Hematopoietic multipotent progenitor cell treated with erythropoietin and hydrocortisone succinate and interleukin-3 and kit ligand, for 8 days (in vitro differentiated cells): ENCODE measurements at places on chromosomes 4 and X.

- DNase-seq: no peak
Observed at GRCh38 chr4:58138786-58139668, 1028.8 kb upstream of the IGFBP7 start.

GRCh38 chrX:155216940-155217440 lies 730 bp downstream of the VBP1 start:
- peak; percentile 28 for DNase-seq

GRCh38 chrX:24424948-24425347 lies 40.1 kb upstream of the PDK3 start:
- DNase-seq: no peak

DNA sequence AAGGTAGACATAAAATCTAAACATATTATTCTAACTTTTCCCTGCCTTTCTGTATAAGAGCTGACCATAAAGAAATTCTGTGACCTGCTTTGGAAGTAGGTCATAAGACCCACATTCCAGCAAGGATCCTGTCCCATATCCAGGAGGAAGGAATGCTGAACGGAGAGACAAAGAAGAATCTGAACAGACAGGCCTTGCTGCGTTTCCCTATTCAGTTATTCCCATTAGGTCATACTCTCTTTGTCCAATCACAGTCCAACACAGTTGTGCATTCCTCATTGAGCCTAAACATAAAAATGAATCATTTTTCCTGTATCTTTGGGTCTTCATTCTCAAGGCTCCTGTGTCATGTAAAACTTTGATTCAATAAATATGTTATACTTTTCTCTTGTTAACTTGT lies 287.6 kb upstream of the TAPT1 start:
- DNase-seq: no peak

DNA sequence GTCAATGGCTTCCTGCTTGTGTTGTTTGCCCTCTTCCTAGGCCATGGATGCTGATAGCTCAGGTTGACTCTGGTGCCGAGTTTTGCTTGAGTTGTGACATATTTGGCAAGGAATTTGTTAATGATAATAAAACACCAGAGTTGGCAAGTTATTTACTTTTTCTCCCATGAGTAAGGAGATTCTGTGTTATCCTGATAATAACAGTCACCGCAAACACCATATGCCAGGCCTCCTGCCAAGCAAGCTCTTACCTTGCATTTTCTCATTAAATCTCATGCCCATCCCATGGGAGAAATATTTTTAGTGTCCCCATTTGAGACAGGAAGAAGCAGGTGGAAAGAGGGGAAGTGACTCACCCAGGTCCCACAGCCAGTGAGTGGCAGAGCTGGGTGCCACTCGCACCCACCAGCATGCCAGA lies 67.4 kb upstream of the CLCN4 start:
- DNase-seq: peak; percentile 23

GRCh38 chrX:40282946-40283660 lies 185.3 kb upstream of the BCOR start:
- DNase-seq: no peak

- DNase-seq: no peak
Observed at GRCh38 chr4:18242919-18243693, 221.6 kb upstream of the LCORL start.

GRCh38 chr4:161530710-161531109 lies 633.1 kb downstream of the FSTL5 start:
- no peak for DNase-seq

GRCh38 chr4:22167201-22167600 lies 218.6 kb upstream of the KCNIP4 start:
- DNase-seq: no peak

DNA sequence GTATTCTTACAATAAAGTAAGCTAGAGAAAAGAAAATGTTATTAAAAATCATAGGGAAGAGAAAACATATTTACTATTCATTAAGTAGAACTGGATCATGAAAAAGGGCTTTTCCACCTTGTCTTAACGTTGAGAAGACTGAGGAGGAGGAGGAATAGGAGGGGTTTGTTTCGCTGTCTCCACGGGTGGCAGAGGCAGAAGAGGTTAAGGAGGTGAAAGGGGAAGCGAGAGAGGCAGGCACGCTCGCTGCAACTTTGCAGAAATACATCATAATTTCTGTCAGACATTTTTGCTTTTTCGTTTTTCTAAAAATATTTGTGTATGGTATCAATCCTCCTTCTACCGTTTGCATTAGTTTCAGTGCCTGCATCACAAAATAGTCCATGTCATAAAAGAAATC lies 2375.1 kb upstream of the AGA start:
- DNase-seq: no peak

DNA sequence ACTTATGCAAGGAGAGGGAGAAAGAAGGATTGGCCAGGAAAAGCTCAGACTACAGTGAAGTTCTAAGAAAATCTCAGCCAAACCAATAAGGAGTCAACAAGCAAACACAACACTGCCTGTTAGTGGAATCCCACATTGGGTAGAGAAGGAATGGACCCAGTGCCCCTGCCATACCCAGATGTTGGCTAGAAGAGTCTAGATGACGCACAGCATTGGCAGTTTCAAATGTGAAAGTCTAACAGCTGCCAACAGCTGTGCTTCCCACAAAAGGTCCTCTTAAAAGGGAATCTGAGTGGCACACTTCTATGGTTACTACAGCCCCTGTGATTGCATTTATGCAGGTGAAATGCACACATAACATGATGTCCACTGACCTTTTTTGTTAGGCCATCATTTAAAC lies 37.2 kb upstream of the CPEB2 start:
- no peak for DNase-seq

DNA sequence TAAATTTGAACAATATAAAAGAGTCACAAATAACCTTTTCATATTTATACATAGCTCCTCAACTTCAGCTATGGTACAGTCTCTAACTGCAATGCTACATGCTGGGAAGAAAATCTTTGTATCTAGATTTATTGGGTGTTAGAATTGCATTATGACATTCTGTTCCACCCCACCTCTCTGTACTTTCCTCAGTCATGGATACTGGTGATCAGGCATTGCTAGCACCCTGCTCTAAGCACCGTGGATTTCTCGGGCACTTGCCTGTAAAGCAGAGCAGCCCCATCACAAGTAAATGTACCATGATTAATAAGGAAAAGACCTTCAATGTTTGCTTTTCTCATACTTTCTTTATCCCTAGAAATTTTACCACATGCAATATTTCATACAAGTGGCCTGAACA lies 1028.9 kb upstream of the INTU start:
- no peak for DNase-seq

- DNase-seq: no peak
Observed at GRCh38 chr4:11053601-11054220, 369.1 kb upstream of the CLNK start.

GRCh38 chrX:51496501-51497291 lies at the start of gene NUDT11:
Gene NUDT11, minus strand, starts transcription at chrX:51496592. Its CDS starts 148 bp downstream, at chrX:51496444.
- DNase-seq: peak; percentile 25

- DNase-seq: no peak
Observed at GRCh38 chr4:127113844-127114362, 518.9 kb upstream of the INTU start.

- no peak for DNase-seq
Observed at GRCh38 chr4:80295826-80296225, 29.4 kb downstream of the FGF5 start.

DNA sequence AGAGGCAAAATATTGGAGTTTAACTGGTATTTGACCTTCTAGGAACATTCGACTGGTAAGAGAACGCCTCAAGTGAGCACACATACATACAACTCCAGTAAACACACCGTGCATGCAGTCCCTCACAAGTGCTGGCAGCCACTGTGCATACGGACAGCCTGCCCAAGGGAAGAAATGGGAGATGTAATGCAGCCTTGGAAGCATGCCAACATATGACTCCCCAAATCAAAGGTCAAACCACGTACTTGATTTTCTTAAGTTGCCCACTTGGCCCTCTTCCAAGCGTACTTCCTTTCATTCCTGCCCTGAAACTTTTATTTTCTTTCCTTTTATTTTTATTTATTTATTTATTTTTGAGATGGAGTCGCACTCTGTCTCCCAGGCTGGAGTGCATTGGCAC lies 206.6 kb downstream of the SPRY1 start:
- DNase-seq: peak; percentile 57

DNA sequence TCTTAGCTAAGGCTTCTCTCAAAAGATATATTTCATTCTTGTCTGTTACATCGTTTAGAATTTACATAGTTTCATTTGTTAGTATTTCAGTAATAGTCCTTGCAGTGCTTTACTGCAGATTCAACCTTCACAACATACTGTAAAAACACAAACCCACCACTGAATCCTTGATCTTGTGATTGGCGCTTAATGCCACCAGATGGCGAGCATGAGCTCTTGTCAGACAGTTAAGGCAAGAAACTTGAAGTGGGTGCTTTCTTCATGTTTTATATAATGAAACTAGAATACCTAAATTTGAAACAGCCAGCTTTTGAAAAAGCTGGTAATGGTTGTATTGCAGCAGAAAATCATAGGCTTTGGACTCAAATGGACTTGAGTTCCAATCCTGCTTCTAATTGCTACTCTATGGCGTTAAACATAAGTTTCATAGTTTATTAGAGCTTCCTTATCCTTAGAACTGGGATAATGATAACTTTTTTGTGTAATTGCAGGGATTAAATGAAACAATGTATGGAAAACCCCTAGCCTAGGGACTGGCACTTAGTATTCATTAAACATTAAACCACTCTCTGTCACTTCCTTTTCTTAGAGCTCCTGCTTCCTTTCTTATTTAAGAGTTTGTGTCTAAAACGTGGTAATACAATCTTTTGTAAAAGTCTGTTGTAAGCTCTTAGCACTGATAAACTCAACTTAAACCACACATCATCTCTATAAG lies 95.1 kb downstream of the USP9X start:
- DNase-seq: peak; percentile 68

GRCh38 chr4:1396806-1397455 lies 9.3 kb downstream of the NKX1-1 start:
- no peak for DNase-seq

DNA sequence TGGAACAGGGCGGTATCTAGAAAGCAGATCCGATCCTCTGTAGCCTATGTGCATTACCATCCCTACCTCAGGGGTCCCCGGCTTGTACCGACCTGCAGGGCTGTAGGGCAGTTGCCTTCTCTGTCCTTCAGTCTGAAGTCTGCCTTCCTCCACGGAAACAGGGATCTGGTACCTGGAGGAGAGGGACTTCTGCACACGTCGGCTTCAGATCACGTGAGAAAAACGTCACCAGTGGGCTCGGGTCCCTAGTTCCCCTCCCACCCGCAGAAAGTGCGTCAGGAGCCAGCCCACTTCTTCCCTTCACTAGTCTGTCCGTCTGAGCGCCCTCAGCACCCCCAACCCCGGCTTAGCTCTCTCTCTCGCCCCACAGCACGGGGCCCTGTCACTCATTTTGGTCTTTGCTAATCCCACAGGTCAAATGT lies at the start of gene TCEAL5:
Gene TCEAL5, minus strand, starts transcription at position 170 of the 422 bp plus-strand sequence. CDS start 2,187 bp downstream, outside the sequence.
- DNase-seq: no peak

GRCh38 chr4:87975466-87975865 lies at the start of gene SPP1:
Gene SPP1, plus strand, starts transcription at chr4:87975714. Its CDS starts 1,182 bp downstream, at chr4:87976896.
- peak; percentile 27 for DNase-seq

- no peak for DNase-seq
Observed at GRCh38 chr4:635851-636627, 10.7 kb downstream of the PDE6B start.

- DNase-seq: no peak
Observed at GRCh38 chrX:154043003-154043763, 23.5 kb upstream of the IRAK1 start.

DNA sequence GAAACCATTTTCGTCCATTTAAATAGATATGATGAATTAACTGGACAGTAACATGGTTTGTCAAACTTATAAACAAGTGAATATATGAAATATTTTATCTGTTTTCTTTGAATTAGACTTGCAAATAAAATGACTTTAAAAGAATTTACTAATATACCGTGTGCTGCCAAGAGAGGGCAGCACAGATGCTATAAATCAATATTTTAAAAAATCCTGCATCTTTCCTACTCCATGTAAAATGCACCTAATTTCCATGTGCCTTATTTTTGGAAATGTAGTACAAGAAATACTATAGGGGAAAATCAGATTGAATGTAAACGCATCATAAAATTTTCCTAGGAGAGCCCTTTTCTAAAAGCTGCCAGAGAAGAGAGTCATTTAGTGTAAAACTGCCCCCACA lies 62.2 kb downstream of the PRKX start:
- peak; percentile 29 for DNase-seq

DNA sequence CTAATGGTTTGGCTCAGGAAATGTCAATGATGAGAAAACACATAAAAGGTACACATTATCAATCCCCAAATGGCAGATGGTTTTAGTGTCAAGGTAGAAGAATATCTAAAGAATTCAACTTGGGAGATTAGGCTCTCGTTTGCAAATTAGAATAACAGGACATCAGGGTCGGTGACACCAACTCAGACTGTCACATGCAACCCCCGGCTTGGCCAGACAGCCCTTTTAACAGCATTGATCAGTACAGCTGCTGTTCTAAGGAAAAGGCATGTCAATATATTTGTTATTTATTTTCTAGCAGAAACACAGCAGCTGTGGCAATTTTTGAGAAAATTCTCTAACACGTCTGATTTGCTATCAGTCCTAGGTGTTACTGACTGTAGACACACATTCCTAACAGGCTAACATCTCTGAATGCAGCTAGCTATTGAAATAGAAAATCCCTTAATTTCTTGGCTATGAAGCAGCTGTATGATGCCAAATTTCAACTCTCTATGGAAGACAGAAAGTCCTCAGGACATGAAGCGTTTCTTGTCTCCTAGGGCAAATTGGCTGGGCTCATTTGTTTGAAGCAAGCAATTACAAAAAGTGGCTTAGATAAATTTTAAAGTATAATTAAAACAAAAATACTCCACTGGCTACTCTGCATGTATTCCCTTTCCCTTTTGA lies 269.0 kb upstream of the CXXC4 start:
- DNase-seq: no peak

DNA sequence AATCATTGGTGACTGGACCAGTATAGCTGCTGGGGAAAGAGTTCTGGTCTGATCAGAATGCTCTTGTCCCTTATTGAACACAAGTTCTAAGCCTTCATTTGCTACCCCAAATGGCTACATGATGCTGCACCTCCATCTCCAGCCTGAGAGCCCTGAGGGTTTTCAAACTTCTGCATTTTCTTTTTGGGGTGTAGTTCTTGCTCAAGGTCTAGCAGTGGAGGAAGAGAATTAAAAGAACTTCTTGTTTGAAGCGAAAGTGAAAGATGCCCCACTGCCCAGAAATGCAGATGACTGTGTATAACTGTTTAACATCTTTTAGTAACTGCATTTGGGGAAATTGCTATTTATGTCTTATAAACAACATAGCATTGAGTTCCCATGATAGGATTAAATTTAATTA lies 38.5 kb downstream of the LAMTOR3 start:
- peak; percentile 7 for DNase-seq

- no peak for DNase-seq
Observed at GRCh38 chrX:66001596-66001995, 38.3 kb downstream of the VSIG4 start.

DNA sequence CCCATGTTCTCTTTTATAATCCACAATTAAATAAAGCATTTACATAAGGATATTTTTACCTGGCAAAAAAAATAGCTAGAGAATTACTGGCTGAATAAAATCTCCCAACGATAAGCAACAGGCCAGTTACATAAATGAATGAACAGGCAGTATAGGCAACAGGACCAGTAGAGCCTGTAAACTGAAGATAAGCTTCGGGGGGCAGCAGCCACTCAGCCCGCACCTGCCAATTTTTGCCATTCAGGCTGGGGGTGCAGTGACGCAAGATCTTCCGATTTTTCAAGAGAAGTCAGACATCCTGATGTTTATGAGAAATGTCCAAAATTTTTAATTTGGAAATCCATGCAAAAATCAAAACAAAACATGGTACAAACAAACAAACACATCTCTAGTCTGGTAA lies 49.0 kb upstream of the CDKN2AIP start:
- peak; percentile 94 for DNase-seq

- no peak for DNase-seq
Observed at GRCh38 chr4:92303621-92304027, at the start of gene GRID2. Gene GRID2, plus strand, starts transcription at chr4:92303966.

GRCh38 chrX:104565791-104566680 lies at the start of gene IL1RAPL2:
Gene IL1RAPL2, plus strand, starts transcription at chrX:104566199.
- DNase-seq: peak; percentile 5
